ENCODE measurements at places on chromosomes 7 and 10.

GRCh38 chr10:25804505-25804904 is 129.5 kb upstream of the MYO3A start:
- DNase-seq = no peak

DNA sequence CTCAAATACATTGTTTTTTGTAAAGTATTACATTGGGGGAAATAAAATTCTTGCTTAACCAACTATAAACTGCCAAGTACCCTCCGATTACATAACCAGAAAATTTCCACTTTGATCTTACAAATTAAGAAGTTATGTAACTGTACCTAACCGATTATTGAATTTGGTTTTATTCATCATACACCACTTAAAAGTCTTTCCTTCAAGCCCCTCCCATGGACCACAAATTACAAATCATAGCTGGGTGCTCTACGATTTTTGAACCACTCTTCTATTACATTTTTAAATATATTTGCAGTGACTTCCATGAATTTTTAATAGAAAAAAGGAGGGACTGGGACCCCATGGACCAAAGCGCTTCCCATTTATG is 630 bp downstream of the ZNF680 start:
- no peak for DNase-seq

GRCh38 chr10:112678987-112679386 is 232.0 kb downstream of the VTI1A start:
- DNase-seq = no peak

GRCh38 chr10:78778444-78779338 is 290.1 kb upstream of the ZMIZ1 start:
- no peak for DNase-seq

DNA sequence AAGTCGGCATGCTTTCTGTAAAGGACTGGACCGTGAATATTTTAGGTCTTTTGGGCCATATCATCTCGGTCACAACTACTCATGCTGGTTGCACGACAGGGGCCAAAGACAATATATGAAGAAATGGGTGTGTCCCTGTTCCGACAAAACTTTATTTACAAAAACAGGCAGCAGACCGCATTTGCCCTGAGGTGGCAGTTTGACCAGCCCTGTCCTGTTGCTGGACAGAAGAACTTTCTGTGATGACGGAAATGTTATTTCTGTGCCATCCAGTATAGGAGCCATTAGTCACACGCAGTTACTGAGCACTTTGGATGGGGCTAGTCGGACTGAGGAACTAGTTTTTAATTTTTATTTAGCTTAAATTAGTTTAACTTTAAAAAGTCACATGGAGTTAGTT is 112.8 kb upstream of the CARD11 start:
- no peak for DNase-seq

GRCh38 chr7:66169616-66170015 is 35.5 kb upstream of the TPST1 start:
- DNase-seq = no peak

All from NCI-H748 treated with DMSO at 0.1 percent for 48 hours (cell line).